ENCODE measurements at places on chromosomes 11 and 22. TPM values are rescaled to one million over a fixed set of nuclear protein-coding genes. Genes with fewer than 3 reads are reported as not detected.
A peak's percentile ranks its signal among the peaks of the same experiment; 100 is the strongest.

- DNase-seq = no peak
Measured at GRCh38 chr22:42270176-42270509, 310 bp downstream of the TCF20 start.

DNA sequence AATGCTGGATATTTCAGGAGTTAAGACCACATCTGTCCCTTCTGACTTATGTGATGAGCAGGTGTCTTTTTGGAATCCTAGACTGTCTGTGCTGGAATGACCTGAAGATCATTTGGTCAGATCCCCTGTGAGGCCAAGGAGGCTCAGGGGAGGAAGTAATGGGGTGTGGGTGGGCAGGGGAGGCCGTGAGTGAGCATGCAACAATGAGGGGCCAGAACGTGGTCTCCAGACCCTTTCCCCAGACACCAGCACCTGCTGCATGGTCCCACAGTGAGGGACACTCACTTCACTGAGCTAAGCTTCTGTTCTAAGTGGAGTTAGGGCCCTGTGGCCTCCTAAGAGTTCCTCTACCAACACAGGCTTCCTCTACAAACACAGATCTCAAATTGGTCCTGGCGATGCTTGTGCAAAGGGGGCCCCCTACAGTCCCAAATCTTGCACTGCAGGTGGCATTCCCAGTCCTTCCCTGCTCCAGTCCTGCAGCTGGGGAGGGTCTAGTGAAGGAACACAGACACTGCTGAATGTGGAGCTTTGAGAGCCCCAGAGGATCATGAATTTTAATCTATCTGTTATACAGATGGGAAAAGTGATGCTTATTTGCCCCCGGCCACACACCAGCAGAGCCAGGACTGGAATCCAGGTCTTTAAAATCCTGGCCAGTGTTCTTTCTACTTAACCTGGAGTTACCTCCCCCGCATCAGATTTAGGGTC lies 7.4 kb downstream of the USP2 start:
- no peak for DNase-seq

DNA sequence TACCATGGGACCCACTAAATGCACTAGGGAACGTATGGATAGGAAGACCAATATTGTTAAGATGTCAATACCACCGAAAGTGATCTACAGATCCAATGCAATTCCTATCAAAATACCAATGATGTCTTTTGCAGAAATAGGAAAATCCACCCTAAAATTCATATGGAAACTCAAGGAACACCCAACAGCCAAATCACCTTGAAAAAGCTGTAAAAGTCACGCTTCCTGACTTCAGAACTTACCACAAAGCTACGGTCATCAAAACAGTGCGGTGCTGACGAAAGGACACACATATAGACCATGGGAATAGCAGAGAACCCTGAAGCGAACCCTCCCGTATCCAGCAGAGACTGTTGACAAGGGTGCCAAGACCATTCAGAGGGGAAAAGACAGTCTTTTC lies 20.5 kb downstream of the BRD1 start:
- DNase-seq = no peak

DNA sequence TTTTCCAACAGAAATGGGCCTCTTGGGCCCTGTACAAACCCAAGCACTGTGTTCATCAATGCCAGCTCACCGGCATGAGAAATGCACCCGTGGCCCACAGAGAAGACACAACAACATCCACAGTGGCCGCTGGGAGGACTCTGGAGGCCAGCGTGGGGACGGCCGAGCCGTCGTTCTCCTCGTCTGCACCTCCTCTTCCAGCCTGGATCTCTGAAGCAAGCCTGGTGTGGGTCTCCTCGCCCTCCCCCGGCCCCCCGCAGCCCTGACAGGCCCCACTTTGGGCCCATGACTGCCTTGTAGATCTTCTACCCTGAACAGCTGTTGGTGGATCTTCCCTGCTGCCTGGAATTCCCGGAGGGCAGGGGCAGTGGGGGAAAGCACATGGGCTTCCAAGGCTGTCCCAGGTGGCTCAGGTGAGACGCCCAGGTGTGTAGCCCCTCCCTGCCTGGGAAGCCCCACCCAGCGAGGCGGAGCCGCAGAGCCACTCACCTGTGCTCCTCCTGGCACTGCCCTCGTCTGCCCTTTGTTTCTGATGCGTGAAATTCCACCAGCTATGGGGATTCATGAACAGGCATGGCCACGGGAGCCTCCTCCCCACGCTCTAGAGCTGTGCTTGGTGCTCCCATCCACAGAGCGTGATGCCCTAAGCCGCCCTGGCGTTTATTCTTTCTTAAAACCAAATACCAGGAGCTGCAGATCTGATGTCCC lies 225.9 kb downstream of the BRD1 start:
- peak; percentile 54 for DNase-seq

- peak; percentile 85 for DNase-seq
Measured at GRCh38 chr11:94740083-94741021, 27.8 kb upstream of the AMOTL1 start.

DNA sequence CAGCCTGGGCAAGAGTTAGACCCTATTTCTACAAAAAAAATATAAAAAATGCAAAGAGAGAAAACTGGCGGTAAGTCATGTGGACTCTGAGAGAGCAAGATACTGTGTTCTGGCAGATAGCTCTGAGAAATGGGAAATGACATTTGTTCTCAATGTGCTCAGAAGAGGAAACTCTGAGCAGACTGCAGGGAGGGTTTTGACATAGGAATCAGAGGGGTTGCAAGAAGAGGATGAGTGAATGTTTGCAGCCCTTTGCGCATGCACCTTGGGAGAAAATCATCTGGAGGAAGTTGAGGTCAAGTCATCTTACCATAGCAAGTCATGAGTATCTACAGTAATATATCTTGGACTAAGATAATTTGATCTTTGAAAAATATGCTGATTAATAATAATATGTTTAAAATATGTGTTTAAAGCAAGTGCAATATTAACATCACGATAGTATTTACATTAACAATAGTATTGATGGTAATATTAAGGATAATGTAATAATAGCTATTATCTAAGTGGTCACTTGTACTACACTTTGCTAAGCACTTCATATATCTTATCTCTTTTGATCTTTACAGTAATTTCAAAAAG lies 2.6 kb downstream of the ACER3 start:
- no peak for DNase-seq

- peak; percentile 88 for DNase-seq
Measured at GRCh38 chr11:86740628-86741483, 59.5 kb upstream of the PRSS23 start.

- DNase-seq = no peak
Measured at GRCh38 chr11:134994431-134994830, 582.4 kb upstream of the B3GAT1 start.

DNA sequence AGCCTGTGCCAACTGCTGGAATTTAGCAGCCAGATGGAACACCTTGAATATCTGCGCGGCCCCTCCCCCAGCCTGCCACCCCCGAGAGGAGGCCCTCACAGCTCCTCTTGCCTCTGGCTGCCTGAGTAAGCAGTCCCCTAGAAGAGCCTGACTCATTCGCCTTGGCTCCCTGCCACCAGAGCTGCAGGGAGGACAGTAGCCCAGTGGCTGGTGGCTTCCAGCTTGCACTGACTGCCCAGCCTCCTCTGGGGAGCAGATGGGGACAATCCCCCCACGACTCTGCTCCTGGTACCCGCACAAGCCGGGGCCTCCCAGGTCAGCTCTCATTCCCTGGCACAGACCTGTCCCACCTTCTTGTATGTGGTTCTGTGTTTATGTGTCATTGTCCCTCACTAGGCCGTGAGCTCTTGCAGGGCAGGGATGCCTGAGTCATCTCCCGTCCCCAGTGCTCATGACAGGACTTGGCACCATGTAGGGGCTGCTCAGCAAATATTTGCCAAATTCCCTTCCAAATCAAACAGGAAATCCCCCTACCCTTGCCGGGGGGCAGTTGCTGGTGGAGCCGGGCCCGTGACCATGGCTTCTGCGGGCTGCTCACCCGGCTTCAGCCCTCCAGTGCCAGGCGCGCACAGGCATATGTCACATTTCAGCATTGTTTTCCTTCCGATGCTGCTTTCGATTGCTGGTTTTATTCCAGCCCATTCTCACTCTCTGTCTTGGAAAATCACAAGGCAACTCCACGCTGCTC lies 43.6 kb downstream of the CACNG2 start:
- DNase-seq = peak; percentile 96

DNA sequence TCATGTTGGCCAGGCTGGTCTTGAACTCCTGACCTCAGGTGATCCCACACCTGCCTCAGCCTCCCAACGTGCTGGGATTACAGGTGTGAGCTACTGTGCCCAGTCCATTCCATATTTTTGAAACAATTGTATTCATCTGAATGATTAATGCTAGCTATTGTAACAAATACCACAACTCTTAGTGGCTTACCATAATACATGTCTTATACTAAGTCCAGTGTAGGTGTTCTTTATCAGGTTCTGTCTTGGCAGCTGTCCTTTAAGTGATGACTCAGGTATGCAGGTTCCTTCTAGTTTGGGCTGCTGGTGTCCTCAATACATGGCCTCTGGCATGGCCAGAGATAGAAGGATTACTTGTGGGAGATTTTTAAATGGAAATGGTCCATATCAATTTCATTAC lies 39.0 kb downstream of the UVRAG start:
- DNase-seq = no peak

DNA sequence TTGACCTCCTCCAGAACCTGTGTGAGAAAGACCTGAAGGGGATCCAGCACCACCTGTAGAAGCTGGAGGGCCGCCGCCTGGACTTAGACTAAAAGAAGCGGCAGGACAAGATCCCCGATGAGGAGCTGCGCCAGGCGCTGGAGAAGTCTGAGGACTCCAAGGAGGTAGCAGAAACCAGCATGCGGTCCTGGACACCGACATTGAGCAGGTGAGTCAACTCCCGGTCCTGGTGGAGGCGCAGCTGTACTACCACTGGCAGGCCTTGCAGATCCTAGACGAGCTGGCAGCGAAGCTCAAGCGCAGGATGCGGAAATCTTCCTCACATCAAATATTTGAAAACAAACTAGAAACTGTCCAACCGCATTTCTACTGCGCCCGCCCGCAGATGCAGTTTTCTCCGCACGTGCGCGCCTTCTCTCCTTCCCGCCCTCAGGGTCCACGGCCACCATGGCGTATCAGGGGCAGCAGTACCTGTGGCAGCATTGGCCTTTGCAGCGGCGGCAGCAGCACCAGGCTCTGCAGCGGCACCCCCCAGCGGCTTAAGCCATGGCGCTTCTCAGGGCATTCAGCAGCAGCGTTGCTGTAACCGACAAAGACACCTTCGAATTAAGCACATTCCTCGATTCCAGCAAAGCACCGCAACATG lies 10.2 kb downstream of the CLDN25 start:
- DNase-seq = no peak

The TESMIN gene
- not detected for total RNA-seq

The TMPRSS13 gene
- not detected for total RNA-seq

The NOX4 gene
- 11.4 TPM for total RNA-seq

The OR2AG2 gene
- not detected for total RNA-seq

The SHISA8 gene
- not detected for total RNA-seq

The OR56A5 gene
- total RNA-seq = not detected
